Epithelial cell of proximal tubule (primary cell): ENCODE measurements at places on chromosomes 12 and 14. TPM values are rescaled to one million over a fixed set of nuclear protein-coding genes. Genes with fewer than 3 reads are reported as not detected.

Gene CLEC2D
- total RNA-seq, result 1.7 and 3.2 TPM in 2 replicates

Gene CCDC197
- not detected in 2 replicates for total RNA-seq

Gene CNTN1
- 1.8 and 2.3 TPM in 2 replicates for total RNA-seq

Gene PMEL
- 1.4 and 3.7 TPM in 2 replicates for total RNA-seq

Gene TTC7B
- total RNA-seq, result 43.6 and 82.6 TPM in 2 replicates

Gene GUCY2C
- total RNA-seq, result not detected in 2 replicates

Gene KLHL33
- under 0.01 and 0.17 TPM in 2 replicates for total RNA-seq
